ENCODE measurements at places on chromosomes 3 and 15.
A peak's percentile ranks its signal among the peaks of the same experiment; 100 is the strongest.

DNA sequence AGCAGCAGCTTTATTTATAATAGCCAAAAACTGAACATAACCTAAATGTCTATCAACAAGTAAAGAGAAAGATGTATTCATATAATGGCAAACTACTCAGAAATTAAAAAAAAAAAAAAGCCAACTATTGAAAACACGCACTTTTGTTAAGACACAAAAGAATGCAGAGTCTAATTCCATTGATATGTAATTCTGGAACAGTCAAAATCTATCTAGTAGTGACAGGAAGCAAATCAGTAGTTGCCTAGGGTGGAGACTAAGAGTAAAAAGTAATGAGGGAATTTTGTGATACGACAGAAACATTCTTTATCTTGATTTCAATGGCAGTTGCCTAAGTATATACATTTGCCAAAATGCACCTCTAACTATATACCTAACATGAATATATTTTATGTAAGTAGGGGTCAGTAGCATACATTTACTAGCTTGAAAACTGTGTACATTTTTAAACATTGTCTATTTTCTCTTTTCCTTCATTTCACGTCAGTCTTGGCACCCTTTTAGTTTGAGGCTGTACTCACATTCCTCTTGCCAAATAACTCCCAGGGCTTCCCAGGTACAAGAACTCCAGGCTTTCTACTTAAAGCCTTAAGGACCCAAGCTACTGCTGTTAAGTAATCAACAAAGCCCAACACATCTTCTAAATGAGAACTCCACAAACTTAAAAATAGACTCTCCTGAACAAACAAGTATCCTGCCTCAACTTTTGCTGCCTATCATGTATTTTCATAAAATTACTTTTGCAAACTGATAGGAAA lies 54.7 kb downstream of the ADAM10 start:
- peak; percentile 6 for DNase-seq

- no peak for DNase-seq
Observed at GRCh38 chr3:23166276-23166675, 36.9 kb upstream of the UBE2E2 start.

- DNase-seq, result no peak
Observed at GRCh38 chr15:61459785-61460707, 230.9 kb upstream of the RORA start.

- DNase-seq, result no peak
Observed at GRCh38 chr15:29638011-29638410, 184.3 kb downstream of the TJP1 start.

DNA sequence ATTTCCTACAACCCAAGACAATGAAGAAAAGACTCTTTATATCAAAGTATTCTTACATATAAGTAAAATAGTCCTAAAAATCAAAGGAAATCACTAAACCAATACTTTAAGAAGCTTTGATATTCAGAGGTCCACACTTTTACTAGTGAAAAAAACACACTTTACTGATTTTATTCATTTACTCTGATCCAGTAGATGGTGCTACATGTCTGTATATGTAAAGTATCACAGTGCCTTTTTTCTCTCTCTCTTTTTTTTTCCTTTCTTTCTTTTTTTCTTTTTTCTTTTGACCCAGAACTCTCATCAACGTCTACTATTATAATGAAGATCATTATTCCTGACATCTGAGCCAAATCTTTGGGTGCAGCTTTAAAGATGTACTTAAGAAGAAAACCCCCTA lies 10.8 kb upstream of the CCDC39 start:
- DNase-seq, result no peak

- DNase-seq, result no peak
Observed at GRCh38 chr3:13332740-13333139, 87.4 kb downstream of the NUP210 start.

DNA sequence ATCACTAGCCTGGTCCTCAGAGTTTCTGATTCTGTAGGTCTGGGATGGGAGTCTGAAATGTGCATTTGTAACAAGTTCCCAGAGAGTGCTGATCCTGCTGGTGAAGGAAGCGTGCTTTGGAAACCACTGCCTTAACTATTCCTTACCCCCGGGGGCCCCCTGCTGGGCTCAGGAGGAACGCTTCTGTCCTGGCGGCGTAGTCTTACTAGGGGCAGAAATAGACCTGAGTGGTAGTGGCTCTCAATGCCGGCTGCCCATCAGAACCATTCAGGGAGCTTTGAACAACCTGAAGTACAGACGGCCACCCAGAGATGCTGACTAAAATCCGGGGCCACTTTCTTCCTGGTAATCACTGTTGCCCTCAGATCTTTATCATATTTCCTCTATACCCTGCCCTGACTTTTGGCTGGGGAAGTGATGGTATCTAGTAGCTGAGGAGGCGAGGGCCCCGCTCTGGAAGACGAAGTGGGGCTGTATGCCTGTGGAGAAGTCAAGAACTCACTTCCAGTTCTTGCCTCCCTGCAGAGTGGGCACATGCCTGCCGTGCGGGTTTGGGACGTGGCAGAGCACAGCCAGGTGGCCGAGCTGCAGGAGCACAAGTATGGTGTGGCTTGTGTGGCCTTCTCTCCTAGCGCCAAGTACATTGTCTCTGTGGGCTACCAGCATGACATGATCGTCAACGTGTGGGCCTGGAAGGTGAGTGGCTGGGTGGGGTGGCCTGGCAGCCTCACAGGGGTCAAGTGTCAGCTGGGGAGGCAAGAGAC lies 16.3 kb upstream of the JMJD7 start:
- DNase-seq, result peak; percentile 90

DNA sequence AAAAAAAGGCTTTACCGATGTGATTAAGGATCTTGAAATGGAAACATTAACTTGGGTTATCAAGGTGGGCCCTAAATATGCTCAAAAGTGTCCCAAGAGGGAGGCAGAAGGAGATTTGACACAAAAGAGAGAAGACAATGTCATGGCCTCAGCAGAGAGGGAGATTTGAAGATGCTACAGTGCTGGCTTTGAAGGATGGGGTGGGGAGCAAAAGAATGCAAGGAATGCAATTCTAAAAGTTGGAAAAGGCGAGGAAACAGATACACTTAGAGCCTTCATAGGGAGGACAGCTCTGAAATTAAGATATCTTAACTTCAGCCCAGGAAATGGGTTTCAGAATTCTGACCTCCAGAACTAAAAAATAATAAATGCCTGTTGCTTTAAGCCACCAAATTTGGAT lies 314.5 kb upstream of the CCDC54 start:
- peak; percentile 23 for DNase-seq

DNA sequence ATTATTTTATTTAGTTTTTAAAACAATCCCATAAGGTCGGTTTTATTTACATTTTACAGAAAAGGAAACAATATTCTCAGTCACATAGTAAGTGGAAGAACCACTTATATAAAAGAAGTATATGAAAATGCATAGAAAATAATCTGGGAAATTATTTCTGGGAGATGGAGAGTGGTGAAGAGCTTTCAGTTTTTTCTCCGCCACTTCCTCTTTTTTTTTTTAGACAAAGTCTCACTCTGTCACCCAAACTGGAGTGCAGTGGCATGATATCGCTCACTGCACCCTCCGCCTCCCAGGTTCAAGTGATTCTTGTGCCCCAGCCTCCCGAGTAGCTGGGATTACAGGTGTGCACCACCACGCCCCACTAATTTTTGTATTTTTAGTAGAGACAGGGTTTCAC lies 21.2 kb downstream of the RAD51 start:
- no peak for DNase-seq

DNA sequence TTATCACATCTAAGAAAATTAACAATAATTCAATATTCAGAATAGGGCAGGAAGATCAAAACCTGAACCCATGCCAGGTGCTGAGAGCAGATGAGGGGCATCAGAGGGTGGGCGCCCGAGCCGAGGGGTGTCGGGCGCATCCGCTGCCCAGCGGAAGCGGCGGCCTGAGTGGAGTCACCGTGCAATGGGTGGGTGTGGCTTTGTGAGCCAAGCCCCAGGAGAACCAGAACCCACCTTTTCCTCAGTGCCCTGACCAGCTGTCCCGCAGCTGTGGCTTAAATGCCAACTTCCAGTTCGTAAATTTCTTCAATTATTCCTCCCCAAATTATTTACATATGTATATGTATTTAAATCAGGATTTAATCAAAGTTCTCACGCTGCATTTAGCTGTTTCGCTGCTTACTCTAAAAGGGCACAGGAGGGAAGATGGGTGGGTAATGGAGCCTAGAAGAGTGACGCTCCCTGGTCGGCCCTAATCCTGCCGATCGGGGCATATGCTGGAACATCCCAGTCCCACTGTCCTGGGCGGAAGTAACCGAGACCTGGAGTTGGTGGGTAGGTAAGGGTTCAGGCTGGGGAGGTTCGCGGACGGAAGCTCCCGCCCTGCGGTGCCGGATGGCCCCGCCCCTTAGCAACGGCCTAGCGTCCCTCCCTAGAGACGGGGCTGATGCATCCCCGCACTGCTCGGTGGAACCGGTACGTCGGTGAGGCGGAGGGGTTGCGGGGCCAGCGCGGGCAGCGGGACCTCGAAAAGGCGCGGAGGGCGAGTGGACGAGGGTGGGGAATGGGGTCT lies 1.3 kb downstream of the DNAH1 start:
- DNase-seq, result peak; percentile 97

- DNase-seq, result no peak
Observed at GRCh38 chr3:42195879-42196330, 70.1 kb downstream of the CCK start.

- DNase-seq, result peak; percentile 33
Observed at GRCh38 chr3:182959474-182960350, 20.6 kb downstream of the DCUN1D1 start.

GRCh38 chr3:167116120-167116922 lies 263.8 kb downstream of the ZBBX start:
- DNase-seq, result no peak

GRCh38 chr3:15288331-15289035 lies 43.9 kb downstream of the SH3BP5 start:
- DNase-seq, result no peak

GRCh38 chr3:57060089-57060821 lies at the start of gene SPATA12:
Gene SPATA12 (plus strand): TSS chr3:57060664. CDS start chr3:57073695, 13,031 bp downstream.
- DNase-seq, result peak; percentile 92

- no peak for DNase-seq
Observed at GRCh38 chr15:62719316-62719715, 323.2 kb upstream of the TPM1 start.
